Bronchial epithelial cell (primary cell): ENCODE measurements at places on chromosomes 6 and 20.

DNA sequence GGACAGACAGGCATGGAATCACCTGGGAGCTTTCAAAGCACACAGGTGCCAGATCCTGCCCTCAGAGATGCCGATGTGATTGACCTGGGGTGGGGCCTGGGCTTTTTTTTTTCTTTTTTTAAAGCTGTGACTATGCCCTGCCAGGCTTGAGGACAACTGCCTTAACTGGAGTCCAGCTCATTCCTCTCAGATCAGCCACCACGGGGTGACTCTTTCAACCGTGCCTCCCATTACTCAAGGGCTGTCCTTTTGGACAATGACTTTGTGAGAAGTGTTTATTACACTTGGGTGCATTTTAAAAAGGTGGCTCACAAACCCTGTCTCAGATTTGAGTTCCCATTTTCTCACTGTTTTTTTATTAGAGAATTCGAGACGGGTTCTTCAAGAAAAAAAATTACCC lies 57.1 kb upstream of the RALY start:
- no peak for DNase-seq

- no peak for DNase-seq
Measured at GRCh38 chr6:127117979-127118297, 533 bp upstream of the RSPO3 start.

DNA sequence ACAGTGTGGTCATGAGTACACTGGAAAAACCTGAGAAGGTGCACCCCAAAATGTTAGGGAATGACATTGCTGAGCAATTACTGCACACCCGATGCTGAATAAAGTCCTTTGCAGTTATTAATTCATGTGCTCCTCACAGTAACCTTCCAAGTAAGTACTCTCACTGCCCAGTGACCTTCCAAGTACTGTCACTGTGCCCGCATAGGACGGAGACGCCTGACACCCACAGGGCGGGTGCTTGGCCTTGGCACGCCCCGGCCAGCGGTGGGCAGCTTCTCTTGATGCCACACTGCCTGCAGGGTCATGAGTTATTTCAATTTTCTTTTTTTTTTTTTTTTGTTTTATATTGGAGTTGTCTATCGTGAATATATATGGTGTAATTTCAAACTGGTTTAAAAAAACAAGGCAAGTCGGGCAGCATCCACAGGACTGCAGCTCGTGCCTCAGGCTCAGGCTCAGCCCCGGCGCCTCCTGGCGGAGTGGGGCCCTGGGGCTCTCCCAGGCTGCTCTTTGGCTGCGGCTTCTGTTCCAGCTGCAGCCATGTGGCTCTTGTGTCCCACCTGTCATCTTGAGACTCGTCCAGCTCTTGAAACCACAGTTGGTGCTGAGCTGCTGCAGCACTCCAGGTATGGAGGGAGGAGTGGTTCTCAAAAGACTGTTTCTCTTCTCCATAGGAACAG lies 27.0 kb downstream of the PNLDC1 start:
- DNase-seq: no peak

DNA sequence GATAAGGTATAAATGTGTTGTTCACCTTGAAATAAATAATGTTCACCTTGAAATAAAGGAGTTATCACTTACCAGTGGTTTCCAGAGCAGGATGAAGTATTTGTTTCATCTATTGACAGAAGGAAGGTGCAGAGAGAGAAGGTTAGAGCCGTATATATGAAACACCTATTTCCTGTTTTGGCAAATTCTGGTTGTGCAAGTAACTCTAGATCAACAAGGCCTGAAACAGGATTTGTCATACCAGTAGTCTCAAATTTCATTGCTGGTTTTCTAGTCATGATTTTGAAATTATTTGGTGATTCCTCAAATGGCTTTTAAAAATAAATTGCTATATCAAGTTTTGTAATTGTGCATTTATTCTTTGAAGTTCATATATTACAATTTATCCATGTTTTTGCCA lies at the start of gene CRISP3:
CRISP3 (minus strand) TSS at position 130 of the 400 bp plus-strand sequence; CDS start at position 109, 21 bp downstream.
- peak; percentile 78 for DNase-seq
